Fibroblast of skin of left quadriceps (primary cell): ENCODE measurements at places on chromosomes 3 and 15.

DNA sequence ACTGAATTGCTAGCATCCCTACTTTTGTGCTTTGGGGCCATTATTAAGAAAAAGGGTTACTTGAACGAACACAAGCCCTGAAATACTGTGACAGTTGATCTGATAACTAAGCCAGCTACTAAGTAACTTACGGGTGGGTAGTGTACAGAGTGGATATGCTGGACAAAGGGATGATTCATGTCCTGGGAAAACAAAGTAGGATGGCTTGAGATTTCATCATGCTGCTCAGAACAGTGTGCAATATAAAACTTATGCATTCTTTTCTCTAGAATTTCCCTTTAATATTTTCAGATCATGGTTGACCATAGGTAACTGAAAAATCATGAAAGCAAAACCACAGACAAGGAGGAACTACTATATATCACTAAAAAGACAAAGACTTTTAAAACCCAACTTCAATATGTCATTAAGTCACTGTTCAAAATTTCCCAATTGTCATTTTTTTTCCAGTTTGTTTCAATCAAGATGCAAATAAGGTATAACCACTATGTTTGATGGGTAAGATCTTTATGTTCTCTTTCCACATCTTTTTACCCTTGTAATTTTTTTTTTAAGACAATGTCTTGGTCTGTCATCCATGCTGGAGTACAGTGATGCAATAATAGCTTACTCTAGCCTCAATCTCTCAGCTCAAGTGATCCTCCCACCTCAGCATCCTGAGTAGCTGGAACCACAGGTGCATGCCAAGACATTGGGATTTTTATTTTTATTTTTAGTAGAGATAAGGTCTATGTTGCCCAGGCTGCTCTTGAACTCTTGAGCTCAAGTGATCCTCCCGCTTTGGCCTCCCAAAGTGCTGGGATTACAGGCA lies 67.7 kb downstream of the IFT80 start:
- DNase-seq: peak; percentile 77

DNA sequence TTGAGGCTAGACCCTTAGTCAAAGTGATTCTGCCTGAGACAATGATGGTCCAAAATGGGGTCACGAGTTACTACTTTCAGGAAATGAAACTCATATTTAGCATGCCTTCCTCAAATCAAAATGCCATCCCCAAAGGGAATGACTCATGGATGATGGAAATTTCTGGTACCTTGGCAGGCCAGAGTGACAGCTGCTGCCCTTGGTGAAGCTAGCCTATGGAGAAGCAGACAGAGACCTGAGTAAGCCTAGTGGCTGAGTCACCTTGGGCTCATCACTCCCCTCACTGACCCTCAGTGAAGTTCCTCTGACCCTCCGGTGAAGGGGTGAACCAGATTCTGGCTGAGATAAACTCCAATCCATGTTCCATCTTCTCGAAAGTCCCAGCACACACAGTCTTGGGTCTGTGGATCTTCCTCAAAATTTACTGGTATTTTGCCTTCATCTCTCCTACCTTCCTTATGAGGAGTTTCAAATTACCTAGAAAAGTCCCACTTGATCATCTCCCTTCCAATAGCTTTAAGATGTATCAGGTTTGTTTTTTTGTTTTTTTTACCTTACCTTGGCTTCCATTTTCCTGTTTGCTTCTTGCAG lies 54.5 kb upstream of the ABHD17C start:
- no peak for DNase-seq

GRCh38 chr3:50612234-50612882 lies 784 bp upstream of the CISH start:
- DNase-seq: no peak

GRCh38 chr3:186121968-186122367 lies 13.1 kb upstream of the ETV5 start:
- DNase-seq: no peak

DNA sequence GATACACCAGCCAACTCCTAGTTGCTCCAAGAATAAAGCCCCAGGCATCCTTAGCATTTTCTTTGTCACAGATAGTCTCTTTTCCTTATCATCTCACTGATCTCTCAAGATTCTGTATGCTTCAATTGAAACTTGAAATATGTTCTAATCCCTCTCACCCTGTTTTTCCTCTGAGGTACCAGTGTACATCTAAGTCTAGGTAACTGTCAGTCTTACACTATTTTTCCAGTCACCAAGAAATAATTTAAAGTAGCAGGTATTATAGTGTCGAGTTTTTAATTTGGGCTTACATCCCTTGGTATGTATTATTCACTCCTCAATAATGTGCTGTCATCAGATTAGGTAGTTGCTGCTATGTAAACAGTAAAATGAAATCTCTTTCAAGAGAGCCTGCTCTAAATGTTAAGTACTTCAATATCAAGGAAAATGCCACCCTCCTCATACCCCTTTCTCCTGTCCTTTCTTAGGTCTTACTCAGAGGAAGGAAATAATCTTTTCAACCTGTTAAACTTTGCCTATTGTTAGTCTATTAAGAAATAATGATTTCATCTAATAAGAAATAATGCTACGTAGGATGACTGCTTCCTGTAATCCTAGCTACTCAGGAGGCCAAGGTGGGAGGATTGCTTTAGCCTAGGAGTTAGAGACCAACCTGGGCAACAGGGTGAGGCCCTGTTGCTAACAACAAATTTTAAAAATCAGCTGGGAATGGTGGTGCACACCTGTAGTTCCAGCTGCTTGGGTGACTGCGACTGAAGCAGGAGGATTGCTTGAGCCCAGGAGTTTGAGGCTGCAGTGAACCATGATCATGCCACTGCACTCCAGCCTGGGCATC lies 39.8 kb downstream of the TSC22D2 start:
- no peak for DNase-seq

DNA sequence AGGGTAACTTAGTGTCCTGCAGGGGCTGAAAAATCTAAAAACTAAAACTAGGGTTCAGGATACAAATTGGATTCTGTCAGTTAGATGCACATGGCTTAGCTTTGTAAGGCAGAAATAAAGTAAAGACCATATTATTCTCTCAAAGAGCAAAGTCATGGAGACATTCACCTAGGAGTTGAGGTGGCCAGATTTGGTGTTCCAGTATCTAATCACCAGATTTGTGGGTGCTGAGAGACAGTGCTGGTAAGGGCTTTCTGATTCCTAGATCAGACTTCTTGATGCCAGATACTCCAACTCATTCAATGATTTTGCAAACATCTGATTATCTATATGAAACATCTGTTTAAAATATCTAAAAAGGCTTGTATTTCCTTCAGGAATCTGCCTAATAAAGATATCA lies 28.3 kb upstream of the TBC1D5 start:
- DNase-seq: no peak

DNA sequence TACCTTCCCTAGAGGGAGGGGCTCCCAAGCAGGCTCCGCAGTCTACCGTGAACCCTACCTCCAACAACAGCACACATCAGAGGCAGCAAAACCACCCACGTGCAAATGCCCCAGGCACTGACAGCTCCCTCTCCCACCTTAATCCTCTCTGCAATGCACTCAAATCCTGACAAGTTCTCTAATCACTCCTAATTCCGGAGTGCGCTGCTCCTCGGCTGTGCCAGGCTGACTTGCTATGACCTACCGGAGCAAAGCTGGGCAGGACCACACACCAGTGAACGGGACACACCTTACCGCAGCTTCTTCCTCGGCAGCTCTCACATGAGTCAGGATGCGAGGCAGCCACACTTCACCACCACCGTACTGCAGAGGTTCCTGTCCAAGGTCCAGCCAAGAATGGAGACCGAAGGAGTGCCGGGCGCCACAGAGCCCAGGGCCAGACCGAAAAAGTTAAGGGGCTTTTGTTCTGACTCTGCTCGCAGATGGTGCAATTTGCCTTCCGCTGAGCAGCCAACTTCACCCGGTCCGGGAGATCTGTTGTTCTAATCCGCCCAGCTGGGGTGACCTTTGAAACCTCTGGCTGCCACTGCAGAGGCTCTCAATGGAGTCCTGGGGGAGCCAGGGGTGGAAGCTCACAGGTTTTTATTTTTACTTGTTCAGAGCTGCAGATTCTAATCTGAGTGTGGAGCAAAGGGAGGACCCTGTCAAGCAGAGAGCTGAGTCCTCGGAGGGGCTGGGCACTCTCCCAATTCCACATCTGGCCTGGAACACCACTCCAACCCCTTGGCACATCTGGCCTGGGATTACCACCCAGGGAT lies 84.4 kb downstream of the MYLK start:
- no peak for DNase-seq

DNA sequence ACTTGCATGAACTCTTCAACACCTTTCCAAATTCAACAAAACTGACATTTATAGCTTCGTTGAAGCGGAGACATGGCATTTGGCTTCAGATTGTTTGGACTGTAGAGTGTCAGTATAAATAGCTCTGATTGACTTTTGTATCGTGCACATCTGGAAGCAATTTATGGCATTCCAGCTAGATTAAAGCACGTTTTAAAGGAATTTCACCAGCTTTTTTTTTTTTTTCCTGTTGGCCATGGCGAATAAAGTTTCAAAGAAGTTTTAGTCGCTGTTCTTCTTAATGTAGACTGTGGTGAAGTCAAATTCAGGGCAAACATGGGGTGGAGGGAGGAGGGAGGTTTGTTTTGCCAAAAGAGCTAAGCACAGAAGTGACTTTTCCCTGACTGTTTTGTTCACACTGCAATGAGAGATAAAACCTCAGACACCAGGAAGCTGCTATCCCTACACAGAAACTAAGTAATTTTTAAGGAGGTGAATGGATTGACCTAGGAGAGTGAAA lies 391.0 kb upstream of the RARB start:
- peak; percentile 91 for DNase-seq

- DNase-seq: no peak
Observed at GRCh38 chr3:102614585-102614984, 179.8 kb downstream of the ZPLD1 start.

DNA sequence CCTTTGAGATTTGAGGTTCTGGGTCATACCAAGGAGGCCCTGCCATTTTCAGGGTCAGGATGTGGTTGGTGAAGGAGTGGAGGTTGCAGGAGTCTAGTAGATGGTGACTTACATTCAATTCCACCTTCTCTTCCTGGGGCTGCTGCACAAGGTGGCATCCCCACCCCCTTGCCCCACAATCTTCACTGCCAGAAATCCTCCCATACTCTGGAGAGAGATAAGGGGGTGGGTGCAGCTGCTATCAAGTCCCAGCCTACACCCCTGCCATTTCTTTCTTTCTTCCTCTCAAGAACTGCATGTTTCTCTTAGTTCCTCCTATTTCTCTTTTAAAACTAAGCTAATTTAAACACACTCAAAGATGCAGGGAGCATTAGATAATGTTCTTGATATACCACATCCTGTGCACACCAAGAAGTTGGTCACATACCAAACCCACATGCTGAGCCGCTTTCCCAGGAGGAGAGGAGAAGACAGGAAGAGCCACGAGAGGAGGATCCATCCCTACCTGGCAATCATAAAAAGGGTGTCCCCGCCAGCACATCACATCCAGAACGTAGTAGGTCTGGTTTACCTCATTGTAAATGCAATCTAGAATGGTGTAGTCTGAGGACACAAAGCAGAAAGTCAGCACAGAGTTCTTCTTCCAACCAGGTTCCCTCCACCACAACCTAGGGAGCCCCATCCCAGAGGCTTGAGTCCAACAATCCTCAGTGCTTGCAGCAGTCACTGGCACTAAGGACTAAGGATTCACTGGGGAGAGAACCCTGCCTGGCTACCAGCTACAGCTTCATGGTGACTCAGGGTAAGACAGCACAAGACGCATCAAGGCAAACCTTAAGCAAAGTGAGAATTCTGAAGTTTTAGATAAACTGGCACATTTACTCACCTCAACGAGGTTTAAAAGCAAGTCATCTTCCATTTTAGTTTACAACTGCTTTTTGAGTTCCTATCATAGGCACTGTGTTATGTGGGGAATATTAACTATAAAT lies 18.5 kb downstream of the SNUPN start:
- DNase-seq: no peak

- no peak for DNase-seq
Observed at GRCh38 chr15:93190238-93190637, 101.2 kb upstream of the RGMA start.

GRCh38 chr3:79032686-79033318 lies 735.0 kb downstream of the ROBO1 start:
- DNase-seq: no peak

DNA sequence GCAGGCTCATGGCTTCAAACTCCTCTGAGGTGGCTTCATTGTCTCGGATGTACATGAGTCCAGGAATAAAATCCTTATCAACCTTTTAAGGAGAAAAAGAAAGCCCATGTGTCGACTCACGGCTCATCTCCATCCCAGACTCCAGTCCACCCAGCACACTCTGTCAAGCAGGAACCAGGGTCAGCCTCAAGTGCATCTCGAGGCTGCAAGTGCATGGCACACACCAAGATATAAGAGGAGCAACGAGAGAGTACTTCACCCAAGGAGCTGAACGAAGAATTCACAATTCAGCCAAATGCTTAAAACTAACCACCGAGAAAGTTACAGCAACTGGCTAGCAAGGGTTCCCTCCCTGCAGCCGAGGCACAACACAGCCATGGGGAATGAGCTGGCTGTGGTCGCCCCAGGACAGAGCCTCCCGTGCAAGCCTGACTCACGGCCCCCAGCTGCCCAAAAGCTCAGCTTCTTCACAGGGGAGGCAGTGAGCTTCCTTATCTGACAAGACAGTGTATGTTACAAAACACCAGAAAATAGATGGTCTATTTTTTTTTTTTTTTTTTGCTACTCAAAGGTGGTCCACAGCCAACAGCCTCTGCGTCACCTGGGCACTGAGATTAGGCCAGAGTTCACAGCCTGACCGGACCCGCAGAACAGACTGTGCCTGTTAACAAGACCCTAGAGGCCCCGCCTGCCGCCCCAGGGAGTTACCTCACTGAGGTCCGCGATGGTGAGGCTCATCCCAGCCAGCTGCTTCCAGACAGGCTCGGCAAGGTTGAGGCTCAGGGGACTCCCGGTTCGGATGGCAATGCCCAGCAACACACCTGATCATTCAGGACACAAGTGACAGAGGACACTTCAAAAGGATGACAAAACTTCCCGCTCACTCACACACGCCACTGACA lies 15.9 kb upstream of the OCA2 start:
- no peak for DNase-seq

DNA sequence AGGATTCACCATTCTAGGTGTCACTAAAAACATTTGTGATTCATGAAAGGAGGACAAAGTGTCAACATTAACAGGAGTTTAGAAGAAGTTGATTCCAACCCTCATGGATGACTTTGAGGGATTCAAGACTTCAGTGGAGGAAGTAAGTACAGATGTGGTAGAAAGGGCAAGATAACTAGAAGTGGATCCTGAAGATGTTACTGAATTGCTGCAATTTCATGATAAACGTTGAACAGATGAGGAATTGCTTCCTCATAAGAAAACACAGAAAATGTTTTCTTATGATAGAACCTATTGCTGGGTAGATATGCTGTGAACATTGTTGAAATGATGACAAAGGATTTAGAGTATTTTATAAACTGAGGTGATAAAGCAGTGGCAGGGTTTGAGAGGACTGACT lies 23.5 kb upstream of the ATP2C1 start:
- DNase-seq: no peak

DNA sequence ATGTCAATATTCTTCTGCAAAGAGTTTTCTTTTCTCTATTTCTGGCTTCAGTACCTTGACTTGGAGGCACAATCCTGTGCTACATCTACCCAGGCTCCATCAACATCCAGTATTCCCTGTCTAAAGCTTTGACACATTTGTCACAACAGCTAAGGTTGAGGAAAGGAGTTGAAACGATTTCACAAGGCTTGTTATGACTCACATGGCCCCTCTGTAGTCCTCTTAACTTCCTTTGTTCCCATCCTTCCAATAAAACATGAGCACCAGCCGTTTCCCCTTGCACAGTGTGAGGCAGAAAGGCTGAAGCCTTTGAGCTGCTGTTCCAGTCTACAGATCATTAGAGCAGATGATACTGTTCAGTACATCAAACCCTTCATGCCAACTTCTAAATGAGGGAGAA lies 163.0 kb upstream of the TMCO5A start:
- DNase-seq: no peak

- no peak for DNase-seq
Observed at GRCh38 chr15:68317281-68318007, 39.9 kb downstream of the FEM1B start.
